Effector CD8-positive, alpha-beta T cell (primary cell): ENCODE measurements at places on chromosomes 5 and 9.

GRCh38 chr9:124450241-124450924 lies at the start of gene ADGRD2:
Gene ADGRD2, plus strand, starts transcription at chr9:124450451. Its CDS starts 1,216 bp downstream, at chr9:124451667.
- no peak for DNase-seq

DNA sequence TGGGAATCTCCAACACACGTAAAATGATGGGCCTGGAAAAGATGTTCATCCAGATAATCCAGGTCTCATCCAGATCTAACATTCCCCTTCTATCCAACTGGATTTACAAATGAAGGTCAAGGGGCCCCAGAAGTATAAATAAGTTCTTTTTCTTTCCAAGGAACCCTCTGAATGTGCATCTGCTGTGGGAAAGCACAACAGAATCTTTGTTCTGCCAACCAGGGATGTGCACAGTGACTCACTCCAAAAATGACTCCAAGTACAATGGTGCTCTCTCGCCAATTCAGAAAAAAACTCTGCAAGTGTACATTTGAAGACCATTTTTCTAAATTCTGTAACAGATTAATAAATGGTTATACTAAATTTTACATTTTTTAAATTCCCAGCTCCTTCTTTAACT lies 12.4 kb downstream of the RAPGEF6 start:
- no peak for DNase-seq

DNA sequence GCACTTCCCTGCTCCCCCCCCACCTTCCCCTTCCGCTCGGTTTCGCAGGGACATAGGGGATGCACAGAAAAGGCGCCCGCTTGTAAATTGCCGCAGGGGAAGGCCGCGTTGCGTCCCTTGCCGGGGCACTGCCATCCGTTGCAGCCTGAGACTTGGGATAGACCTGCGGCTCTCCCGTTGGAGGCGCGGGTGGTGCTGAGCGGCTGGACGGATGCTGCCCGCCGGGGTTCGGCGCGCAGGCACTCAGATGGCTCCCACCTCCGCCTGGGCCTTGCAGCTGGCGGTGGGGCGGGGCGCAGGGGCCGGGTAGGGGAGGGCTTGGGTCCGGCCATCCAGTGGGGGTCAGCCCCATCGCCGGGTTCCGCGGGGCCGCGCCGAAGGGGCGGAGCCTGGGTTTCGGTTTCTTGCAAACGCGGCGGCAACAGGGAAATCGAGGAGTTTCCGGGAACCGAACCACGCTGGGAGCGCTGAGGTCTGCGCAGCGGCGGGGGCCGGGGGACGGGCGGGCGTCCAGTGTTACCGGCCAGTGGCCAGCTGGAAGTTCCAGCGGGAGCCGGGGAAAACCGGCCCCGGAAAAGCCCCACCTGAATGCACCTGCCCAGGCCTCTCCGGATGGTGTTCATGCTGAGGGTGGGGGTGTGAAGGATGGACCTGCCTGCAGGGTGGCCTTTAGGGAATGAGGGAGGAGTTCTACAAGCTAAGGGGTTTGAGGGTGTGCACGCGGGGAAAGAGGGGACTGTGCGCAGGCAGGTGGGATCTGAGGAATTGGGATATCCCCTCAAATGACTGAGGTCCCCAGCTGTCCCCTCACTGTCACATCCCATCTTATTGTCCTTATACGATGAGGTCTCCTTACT lies 6.3 kb upstream of the IRF1 start:
- DNase-seq: peak; percentile 48

DNA sequence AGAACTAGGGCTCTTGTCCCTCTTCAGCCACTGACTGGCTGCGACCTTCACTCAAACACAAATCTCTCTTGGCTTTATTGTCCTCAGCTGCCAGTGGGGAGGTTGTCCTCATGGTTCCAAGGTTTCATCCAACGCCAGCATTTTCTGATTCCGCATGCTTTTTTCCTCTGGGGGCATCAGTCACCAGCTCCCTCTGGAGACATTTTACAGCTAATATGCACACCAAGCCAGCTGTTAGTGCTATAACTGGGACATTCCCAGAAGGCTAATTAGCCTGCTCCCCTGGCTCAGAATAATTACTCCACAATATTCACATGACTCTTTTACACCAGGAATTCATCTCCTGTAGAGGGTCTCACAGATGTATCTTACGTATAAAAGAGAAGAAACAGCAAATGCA lies 193.6 kb upstream of the ANKRD55 start:
- no peak for DNase-seq

DNA sequence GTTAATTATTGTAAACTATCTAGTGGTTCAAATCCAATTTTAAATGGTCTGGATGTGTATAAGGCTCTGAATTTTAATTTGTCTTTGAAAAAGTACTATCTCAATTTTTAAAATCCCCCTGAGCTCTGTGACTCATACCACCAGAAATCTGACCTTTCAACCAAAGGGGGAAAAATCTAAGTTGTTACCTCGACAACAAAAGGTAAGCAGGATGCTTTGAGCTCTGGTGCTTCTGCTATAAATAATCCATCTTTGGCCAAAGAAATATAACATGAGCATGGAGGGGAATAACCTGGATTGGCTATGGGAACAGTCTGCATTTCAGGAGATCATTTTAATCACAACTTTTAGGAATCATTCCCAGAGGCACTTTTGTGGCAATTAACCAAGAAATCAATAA lies 76.3 kb upstream of the PCSK1 start:
- no peak for DNase-seq

GRCh38 chr5:87113861-87114260 lies 153.8 kb upstream of the RASA1 start:
- DNase-seq: no peak

- DNase-seq: no peak
These were observed 26.7 kb downstream of the EBF1 start for GRCh38 chr5:159073026-159073425.

DNA sequence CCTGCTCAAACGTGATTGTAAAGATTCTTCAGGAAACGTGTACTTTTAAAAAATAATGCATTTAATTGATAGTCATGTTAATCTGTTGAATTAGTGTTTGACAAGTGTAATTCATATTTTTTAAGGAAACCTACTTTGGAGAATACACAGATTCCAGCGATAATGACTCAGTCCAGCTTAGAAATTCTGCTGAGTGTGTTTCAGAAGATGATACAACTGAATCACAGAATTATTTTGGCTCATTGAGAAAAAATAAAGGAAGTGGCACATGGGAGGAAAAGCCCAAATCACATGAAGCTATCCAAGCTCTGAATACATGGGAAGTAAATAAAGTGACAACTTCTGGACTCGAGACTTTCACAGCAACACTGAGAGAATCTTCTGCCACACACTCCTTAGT lies 37.8 kb downstream of the ICE1 start:
- DNase-seq: no peak

DNA sequence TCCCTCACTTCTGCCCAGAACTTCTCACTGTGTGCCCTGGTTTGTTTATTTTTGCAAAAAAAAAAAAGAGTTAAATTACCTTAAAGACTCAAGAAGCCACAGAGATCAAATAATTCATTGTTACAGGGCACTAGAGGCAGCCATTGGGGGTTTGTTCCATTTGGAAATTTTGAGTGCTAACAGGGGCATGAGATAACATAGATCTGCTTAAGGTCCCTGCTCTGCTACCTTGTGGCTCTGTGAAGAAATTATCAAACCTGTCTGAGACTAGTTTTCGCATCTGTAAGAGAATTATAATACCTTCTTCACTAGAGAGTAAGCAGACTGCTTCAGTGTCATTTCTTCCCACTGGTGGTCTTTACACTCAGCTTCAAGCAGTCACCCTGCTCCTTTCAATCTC lies 394 bp downstream of the TLR4 start:
- no peak for DNase-seq

- DNase-seq: no peak
These were observed 16.3 kb downstream of the GABBR2 start for GRCh38 chr9:98692392-98692791.

DNA sequence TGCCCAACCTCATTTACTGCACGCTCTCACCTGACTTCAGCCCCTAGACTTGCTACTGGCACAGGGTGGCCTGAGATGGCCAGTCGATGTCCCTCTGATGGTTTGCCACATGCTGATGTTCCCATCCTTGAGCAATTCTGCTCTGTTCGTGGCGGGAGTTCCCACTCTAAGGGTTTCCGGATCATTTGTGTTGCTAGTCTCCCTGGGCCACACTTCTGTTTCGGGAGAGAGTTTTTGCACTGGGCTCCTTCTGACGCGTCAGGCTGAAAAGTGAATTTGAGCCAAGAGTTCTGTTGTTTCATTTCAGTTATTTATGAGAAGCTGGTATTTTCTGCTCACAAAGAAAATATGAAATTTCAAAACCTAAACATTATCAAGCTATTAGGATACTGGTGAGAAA lies 597.7 kb downstream of the BNC2 start:
- no peak for DNase-seq

GRCh38 chr9:18629136-18629535 lies 155.2 kb downstream of the ADAMTSL1 start:
- no peak for DNase-seq

DNA sequence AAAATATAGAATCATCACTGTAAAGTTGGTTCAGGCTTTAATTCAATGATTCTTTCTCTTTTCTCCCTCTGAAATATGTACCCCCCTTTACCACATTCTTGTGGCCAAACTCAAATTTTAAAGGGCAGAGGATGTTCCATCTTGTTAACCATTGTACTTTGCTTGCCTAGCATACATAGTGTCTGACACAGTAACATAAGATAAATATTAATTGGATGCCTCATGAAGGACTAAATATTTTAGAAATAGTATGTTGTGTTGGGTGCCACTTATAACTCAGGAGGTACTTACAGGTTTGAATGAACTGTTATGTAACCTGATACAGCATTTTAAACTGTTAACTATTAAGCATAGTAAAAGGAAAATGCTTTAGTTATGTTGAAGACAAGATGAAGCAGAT lies 71.5 kb downstream of the NIPBL start:
- DNase-seq: no peak

GRCh38 chr9:92770360-92770995 lies 5.8 kb upstream of the BICD2 start:
- no peak for DNase-seq

DNA sequence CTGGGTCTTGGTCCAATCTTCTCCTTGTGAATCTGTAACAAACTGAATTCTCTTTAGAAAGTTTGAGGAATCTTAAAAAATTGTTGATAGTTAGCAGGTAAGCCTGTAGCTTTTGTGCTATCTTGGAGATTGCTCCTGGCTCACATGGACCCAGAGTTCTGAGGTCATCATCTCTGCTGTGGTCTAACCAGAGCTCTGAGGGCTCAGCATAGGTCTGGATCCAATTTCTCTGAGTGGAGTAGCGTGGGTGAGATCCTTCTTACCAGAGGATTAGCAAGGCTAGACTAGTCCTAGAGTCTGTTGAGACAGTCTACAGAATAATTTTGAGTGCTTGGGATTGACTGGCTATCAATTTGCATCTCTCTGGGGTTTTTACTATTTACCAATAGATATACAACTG lies 60.5 kb upstream of the IL6ST start:
- DNase-seq: no peak
